CD4-positive, CD25-positive, alpha-beta regulatory T cell (primary cell): ENCODE measurements at places on chromosomes 3 and 15.

DNA sequence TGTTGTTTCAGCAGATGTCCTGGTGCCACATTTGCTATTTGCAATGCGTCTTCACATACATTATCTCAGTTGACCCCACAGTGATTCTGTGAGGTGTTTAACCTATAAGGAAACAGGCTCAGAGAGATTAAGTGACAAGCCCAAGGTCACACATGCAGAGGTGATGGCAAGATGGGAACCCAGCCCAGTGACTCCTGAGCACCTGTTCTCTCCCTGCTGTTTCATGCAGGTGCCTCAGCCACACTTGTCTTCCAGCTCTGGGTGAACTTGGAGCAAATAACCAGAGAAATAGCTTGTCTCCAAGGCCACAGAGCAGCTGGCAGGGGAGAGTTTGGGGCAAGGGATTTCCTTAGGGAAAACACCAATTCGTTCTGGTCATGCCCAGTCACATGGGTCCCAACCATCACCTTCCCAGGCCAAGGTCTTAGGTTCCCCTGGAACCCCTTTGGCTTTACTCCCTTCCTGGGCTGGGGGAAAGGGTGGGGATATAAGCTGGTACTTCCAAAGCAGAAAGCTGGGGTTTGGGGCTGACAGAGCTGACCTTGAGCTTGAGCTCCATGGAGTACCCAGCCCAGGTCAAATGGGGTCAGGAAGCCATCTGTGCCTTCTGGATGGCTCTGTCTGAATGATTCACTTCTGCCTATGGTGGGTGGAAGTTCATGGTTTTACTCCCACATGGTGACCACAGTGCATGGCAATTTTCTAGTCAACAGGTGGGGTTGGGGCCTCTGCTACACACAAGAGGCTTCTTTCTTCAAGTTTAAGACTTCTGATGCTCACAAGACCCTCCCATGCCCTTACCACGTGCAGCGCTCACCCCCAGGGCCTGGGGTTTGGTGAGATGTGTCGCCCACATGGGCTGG is 22.4 kb downstream of the LIPC start:
- H3K27ac ChIP-seq: no peak overlapping the region
- no peaks in the 10 kb centered on the region for H3K27me3 ChIP-seq
- no peak overlapping the region for H3K4me3 ChIP-seq
- DNase-seq: peak; percentile 49

- DNase-seq: no peak
- H3K27me3 ChIP-seq: no peaks in the 10 kb centered on the region
- no peaks in the 10 kb centered on the region for H3K36me3 ChIP-seq
- no peak overlapping the region for H3K4me3 ChIP-seq
Observed at GRCh38 chr3:156867174-156867573, 41.0 kb downstream of the LEKR1 start.

DNA sequence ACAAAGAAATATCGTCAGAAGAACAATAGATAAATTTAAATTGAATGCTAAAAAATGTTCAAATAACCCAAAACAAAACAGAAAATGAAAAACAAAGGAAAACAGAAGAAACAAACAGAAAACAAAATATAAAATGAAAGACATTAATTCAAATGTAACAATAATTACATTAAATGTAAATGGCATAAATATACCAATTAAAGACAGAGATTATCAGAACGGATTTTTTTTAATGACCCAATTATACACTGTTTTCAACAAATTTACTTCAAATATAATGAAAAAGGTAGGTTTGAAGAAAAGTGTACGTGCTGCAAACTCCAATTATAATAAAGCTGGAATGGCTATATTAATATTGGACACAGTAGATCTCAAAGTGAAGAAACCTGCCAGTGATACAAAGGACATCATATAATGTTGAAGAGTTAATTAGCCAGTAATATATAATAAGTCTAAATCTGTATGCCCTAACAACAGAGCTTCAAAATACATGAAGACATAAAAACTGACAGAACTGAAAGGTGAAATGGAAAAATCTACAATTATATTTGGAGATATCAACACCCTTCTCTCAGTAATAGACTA is 193.8 kb downstream of the ZBTB20 start:
- no peak for DNase-seq
- no peaks in the 10 kb centered on the region for H3K4me1 ChIP-seq
- H3K27me3 ChIP-seq: no peaks in the 10 kb centered on the region

GRCh38 chr3:54235998-54236397 is 113.6 kb downstream of the CACNA2D3 start:
- no peak overlapping the region for H3K27ac ChIP-seq
- no peak for DNase-seq
- no peaks in the 10 kb centered on the region for H3K36me3 ChIP-seq
- no peak overlapping the region for H3K4me3 ChIP-seq
- no peaks in the 10 kb centered on the region for H3K4me1 ChIP-seq
- H3K27me3 ChIP-seq: no peaks in the 10 kb centered on the region

DNA sequence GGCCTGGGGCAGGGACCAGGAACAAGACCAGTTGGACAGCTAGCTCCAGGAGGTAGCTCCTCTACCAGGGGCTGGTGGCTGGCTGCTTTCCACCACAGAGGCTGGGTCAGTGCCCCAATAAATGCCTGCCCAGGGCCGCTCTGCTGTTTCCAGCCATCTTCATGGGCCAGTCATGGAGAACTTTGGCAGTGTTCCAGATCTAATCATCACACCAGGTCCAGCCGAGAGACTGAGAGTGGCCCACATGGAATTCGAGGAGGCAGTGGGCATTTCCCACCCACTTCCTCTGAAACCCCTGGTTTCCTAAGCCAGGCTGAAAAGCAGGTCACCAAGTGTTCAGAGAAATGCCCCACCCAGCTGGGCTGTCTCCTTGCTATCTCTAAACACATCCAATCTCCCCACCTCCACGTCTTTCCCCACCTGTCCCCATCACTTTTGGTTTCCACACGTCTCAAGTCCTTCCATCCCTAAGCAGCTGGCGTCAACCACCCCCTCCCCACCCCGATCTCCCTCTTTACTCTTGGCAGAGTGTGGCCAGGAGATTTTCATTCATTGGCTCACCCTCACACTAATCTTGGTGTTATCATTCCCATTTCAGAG is 190.0 kb upstream of the LINGO1 start:
- H3K36me3 ChIP-seq: no peaks in the 10 kb centered on the region
- H3K27me3 ChIP-seq: peaks cover 11% of the 10 kb centered on the region
- no peak for DNase-seq

DNA sequence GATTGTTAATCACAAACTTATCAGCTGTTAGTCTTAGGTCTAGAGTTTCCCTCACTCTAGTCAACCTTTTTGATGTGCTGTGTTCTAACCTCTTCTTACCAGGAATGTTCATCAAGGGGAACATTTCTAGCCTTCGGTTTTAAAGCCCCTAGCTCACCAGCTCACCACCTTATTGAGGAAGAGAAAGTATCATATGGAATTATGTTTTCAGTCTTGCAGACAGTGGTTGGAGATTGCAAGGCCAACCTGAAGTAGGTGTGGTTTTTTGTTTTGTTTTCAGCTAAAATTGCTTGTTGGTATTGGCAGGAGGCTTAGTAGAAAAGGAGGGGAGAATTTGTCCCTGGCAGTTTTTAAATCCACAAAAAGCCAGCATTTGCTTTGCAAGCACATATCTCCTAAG is 48.4 kb upstream of the CCDC80 start:
- H3K4me3 ChIP-seq: peak overlapping the region; percentile 7
- peaks cover 6% of the 10 kb centered on the region for H3K4me1 ChIP-seq
- H3K36me3 ChIP-seq: no peaks in the 10 kb centered on the region
- DNase-seq: no peak

DNA sequence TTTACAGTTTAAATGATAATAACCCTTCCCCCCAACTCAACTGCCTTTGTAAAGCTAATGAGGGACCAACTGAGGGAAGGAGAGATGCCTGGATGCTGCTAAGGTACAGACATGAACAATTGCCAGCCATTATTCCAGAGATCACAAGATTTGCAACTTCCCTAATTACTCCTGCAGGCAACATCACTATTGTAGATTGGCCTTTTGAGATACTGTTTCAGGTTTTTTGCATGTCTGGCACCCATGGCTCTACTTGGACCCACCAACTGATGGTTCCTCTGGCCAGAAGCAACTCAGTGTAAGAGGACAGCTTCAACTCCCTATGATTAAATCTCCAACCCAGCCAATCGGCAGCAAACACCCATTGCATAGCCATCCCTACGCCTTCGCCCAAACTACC is 478.7 kb downstream of the FHIT start:
- H3K4me1 ChIP-seq: no peaks in the 10 kb centered on the region
- H3K27ac ChIP-seq: no peak overlapping the region
- no peak overlapping the region for H3K4me3 ChIP-seq
- no peaks in the 10 kb centered on the region for H3K27me3 ChIP-seq

GRCh38 chr3:187952849-187953248 is 201.1 kb upstream of the LPP start:
- no peak for DNase-seq
- H3K36me3 ChIP-seq: no peaks in the 10 kb centered on the region
- H3K4me3 ChIP-seq: no peak overlapping the region
- no peaks in the 10 kb centered on the region for H3K27me3 ChIP-seq
- H3K4me1 ChIP-seq: peaks cover 5% of the 10 kb centered on the region

GRCh38 chr3:158314426-158315357 is 204.8 kb downstream of the RSRC1 start:
- H3K27ac ChIP-seq: no peak overlapping the region
- H3K36me3 ChIP-seq: no peaks in the 10 kb centered on the region
- no peak for DNase-seq
- no peak overlapping the region for H3K4me3 ChIP-seq
- no peaks in the 10 kb centered on the region for H3K4me1 ChIP-seq

- no peaks in the 10 kb centered on the region for H3K27me3 ChIP-seq
- H3K4me3 ChIP-seq: no peak overlapping the region
- H3K27ac ChIP-seq: no peak overlapping the region
- no peak for DNase-seq
- H3K36me3 ChIP-seq: no peaks in the 10 kb centered on the region
Observed at GRCh38 chr15:80309769-80310384, 57.9 kb upstream of the CTXND1 start.

DNA sequence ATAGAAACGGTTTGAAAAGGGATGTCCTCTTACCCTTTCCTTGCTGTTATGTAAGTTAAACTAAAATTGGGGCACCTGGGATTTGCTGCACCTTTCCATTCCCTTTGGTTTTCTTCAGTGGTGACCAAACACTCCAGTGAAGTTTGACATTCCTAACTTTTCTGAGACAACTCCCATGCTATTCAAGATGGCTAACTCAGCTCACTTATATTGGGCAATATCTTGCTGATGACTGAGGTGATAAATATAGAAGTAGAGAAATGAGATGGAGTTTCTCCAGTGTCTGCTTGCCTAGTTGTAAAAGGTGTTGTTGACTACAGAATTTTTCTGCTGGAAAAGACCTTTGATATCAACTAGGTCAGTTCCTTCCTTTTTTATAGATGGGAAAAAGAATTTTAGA is 291.8 kb downstream of the GAP43 start:
- no peak for DNase-seq
- no peaks in the 10 kb centered on the region for H3K36me3 ChIP-seq
- no peaks in the 10 kb centered on the region for H3K27me3 ChIP-seq
- H3K27ac ChIP-seq: no peak overlapping the region
- no peaks in the 10 kb centered on the region for H3K4me1 ChIP-seq

- H3K27me3 ChIP-seq: no peaks in the 10 kb centered on the region
- no peaks in the 10 kb centered on the region for H3K36me3 ChIP-seq
- no peaks in the 10 kb centered on the region for H3K4me1 ChIP-seq
- H3K27ac ChIP-seq: no peak overlapping the region
Observed at GRCh38 chr3:161423911-161424522, 52.7 kb upstream of the SPTSSB start.

DNA sequence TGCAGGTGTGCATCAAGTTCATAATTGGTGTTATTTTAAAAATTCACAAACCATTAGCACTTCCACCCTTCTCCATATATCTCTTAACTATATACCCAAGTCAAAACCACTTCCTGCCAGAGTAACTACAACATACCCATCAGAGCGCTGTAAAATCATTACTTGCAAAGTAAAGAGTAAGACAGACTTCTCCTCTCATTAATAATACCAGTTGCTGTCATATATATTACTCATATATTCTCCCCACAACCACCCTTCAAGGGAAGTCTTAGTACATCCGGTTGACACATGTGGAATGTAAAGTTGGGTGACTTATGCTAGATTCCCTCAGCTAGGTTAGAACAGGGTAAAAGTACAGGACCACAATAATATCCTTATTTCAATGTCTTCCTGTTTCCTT is 5.6 kb downstream of the TERC start:
- peak; percentile 50 for DNase-seq
- peak overlapping the region; percentile 57 for H3K27ac ChIP-seq
- H3K36me3 ChIP-seq: no peaks in the 10 kb centered on the region
- H3K4me1 ChIP-seq: peaks cover 30% of the 10 kb centered on the region
- H3K4me3 ChIP-seq: peak overlapping the region; percentile 23
- no peaks in the 10 kb centered on the region for H3K27me3 ChIP-seq

GRCh38 chr3:179526989-179527391 is 35.7 kb upstream of the ACTL6A start:
- H3K27me3 ChIP-seq: peaks cover 2% of the 10 kb centered on the region
- no peak for DNase-seq
- H3K36me3 ChIP-seq: no peaks in the 10 kb centered on the region
- H3K4me3 ChIP-seq: no peak overlapping the region
- H3K27ac ChIP-seq: no peak overlapping the region

- no peak overlapping the region for H3K27ac ChIP-seq
- no peaks in the 10 kb centered on the region for H3K4me1 ChIP-seq
- no peak overlapping the region for H3K4me3 ChIP-seq
- DNase-seq: no peak
Observed at GRCh38 chr3:141788149-141788548, 24.9 kb downstream of the GRK7 start.

DNA sequence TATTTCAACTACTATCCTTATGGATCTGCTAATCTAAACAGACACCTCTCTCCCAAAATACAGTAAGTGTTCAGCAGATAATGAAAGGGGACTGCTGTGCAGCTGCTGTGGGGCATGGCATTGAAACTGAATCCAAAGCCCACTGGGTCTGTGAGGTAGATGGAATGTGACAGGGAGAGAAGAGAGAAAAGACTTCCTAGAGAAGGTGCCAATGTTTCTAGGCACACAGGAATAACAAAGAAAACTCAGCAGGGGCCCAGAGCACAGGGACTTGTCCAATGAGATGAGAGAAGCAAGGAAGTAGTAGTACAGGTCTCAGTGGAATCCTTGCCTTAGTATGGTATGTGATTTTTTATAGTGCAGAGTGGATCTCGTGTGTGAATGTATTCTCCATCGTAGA is 457.8 kb downstream of the IL5RA start:
- H3K27me3 ChIP-seq: no peaks in the 10 kb centered on the region
- no peaks in the 10 kb centered on the region for H3K36me3 ChIP-seq
- no peak overlapping the region for H3K27ac ChIP-seq
- no peak for DNase-seq
- H3K4me1 ChIP-seq: no peaks in the 10 kb centered on the region

DNA sequence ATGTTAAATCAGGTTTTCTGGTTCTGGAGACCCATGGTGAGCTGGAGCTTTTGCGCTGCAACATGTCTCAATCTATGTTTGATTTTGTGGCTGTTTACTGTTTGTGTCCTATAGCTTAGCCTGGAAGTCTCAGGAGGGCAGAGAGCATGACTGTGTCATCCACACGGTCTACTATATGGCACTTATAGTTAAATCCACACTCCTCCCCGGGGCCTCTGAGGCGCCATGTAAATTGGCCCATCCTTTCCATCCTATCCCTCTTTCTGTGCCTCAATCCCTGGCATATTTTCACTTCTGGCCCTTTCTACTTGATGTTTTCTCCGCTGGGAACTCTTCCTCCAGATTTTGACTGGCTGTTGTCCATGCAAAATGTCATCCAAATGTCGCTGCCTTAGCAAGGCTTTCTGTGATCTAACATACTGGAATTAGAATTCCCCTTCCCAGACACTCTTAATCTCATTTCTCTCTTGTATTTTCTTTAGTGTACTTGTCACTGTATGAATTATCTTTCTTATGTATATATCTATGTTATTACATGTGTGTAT is 560.8 kb upstream of the RGMA start:
- H3K4me1 ChIP-seq: no peaks in the 10 kb centered on the region
- DNase-seq: no peak
